ENCODE measurements at places on chromosomes 4 and X.

DNA sequence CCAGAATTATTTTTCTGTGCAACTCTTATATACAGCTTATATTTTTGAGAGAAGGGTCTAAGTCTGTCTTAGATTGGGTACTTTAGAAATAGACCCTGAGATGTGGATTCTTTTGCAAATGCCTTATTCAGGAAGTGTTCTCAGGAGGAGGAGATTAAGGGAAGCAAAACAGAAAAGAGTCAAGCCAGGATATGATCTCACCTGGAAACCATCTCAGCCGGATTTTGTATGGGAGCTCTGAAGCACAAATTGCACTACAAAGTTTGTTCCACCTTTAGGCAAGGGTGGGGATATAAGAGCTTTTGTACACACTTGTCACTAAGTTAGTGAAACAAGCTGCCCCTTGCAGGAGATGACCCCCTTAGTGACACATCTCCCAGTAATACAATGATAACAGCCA is 121.2 kb upstream of the GRPR start:
- no peak for DNase-seq

- no peak for DNase-seq
These were observed 18.0 kb downstream of the PDHA1 start for GRCh38 chrX:19361701-19362100.

DNA sequence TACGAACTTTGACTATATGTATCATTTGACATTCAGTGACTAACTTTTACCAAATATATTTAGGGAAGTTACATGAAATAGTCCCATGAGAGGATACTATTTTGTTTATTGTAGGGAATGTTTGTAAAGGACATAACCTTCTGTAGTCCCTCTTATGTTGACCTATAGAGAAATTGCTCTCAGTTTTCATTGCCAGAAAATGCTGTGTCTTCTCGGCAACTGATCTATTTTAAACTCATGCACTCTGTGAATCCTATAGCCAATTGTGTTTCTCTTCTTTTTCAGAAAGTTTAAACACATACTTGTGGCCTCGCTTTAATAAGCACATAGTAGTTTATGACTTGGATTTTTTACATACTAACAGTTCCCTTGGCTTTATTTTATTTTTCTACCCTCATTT is 38.2 kb downstream of the DMP1 start:
- no peak for DNase-seq

DNA sequence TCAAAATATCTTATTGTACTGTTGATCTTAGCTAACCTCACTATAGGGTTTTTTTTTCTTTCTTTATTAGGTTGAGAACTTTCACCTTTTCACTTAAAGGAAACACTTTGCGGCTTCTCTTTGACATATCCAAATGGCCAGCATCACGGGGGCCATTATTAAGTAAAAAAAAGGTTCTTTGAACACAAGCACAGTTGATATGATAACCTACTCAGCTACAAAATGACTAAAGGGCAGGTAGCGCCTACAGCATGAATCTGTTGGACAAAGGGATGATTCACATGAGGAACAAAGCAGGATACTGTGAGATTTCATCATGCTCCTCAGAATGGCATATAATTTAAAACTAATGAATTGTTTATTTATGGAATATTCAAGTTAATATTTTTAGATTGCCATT is 119.6 kb downstream of the CCSER1 start:
- DNase-seq: no peak

- DNase-seq: no peak
These were observed 965.9 kb downstream of the FSTL5 start for GRCh38 chr4:161197912-161198311.

DNA sequence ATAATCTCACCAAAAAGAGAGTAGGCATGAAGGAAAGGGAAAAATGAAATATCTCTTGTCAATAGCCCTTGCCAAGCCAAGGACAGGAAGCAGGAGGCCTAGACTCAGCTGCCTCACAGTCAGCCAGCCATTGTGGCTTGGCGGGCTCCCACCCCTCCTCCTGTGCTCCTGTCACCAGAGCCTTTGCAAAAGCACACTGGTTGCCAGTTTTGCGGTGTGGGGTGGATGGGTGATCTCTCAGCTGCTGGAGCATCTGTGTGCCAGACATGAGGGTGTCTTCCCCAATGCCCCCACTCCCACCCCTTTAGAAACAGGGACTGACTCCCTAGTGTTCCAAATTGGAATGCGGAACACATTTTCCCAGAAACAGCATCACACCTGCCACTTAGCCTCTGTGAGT is 26.1 kb downstream of the ARHGEF6 start:
- DNase-seq: no peak

GRCh38 chrX:106726485-106727437 is at the start of gene RNF128:
TSS of gene RNF128 (plus strand) at chrX:106726701. CDS start at chrX:106726914, 213 bp downstream.
- no peak for DNase-seq

DNA sequence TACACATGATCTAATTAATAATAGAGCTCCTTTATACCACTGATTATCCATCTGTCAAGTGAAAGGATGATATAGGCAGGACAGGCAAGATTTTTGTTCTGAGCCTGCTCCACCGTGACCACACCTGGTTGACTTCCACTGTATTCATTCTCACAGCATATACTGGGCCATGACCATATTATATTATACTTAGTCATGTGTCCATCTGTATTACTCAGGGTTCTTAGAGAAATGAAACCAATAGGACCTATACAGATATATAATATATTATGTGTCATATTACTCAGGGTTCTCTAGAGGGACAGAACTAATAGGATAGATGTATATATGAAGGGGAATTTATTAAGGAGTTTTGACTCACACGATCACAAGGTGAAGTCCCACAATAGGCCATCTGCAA is 675.1 kb downstream of the GRXCR1 start:
- DNase-seq: no peak

DNA sequence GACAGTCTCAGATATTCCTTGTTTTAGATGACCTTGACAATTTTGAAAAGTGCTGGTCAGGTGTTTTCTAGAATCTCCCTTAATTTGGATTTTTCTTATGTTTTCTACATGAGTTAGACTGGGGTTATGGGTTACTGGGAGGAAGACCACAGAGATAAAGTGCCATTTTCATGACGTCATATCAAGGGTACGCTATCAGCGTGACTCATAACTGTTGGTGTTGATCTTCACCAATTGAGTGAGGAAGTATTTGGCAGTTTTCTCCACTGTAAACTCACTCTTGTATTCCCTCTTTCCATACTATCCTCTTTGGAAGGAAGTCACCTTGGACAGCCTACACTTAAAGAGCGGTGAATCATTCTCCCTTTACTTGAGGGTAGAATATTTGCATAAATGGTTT is 56.9 kb downstream of the MAGEC1 start:
- no peak for DNase-seq

DNA sequence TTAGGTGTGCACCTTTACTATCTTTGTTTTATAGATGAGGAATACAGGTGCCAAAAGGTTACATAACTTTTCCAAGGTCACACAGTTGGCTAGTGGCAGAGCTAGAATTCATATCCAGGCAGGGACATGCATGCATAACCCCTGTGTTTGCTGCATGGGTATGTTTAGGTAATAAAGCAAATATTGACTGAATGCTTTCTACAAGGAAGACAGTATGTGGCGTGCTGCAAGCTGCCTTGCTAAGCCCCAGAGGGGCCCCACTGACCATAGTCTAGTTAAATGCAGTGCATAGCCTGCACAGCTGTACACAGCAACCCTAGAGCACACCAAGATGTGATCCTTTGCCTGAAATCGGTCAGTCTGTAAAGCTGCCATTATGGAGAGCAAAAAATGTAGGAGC is 320.5 kb upstream of the IGFBP7 start:
- DNase-seq: no peak

- no peak for DNase-seq
These were observed 1040.9 kb downstream of the DMD start for GRCh38 chrX:32170481-32170880.

GRCh38 chrX:149568701-149569296 is 18.5 kb downstream of the MAGEA9B start:
- no peak for DNase-seq

DNA sequence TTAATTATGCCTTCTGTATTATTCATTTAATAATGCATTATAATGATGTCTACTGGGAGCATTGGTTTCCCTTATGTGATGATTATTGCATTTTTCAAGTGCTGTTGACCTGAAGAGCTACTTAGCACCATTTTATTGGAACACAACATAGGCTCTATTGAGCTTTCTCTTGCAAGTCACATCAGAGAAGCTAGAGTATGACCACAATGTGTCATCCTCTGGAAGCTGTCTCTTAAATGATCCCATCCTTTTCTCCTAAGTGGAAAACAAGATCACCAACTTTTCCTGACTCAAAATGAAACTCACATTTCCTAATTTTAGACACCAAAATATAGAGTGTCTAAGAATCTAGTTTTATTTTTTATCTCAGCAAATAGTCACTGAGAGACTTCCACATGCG is 1451.9 kb downstream of the PCDH7 start:
- no peak for DNase-seq

DNA sequence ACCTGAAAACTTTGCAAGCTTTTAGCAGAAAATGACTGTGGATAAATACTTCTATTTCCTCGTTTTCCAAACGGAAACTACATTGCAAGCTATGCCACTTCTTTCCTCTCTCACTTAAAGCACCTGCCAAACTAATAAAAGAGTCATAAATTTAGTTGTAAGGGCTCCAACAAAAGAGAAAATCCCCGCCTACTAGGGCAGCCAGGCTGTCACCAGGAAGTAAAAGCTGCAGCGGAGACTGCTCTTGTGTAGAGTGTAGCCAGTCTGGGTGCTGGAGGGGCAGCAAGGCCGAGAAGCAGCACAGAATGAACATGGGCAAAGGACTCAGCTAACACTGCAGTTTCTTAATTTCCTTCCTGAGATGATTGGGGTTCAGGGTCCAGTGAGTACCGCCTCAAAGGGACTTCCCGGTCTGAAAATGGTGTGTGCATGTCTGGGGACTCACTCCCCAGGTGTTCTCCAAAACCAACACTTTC is 89.3 kb upstream of the MAML3 start:
- no peak for DNase-seq

DNA sequence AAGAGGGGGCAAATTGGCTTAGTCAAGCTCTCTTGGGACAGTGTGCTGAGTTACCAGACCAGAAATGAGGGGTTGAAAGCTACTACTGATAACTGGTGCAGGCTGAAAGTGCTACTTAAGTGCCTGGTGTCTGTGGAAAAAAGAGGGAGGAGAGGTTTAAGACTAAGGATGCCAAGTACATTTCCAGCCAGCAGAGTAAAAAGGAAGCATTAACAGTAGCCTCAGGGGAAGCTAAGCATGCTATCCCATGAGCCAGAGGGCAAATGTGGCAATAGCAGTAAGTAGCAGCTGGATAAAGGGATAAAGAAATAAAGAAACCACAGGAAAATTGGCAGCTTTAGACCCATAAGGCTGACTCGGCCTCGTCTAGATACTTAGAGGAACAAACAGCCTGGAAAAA is 196.3 kb upstream of the MAB21L2 start:
- peak; percentile 86 for DNase-seq

GRCh38 chr4:164467493-164467892 is 286.4 kb upstream of the SMIM31 start:
- DNase-seq: no peak

- no peak for DNase-seq
These were observed 544.7 kb upstream of the NR3C2 start for GRCh38 chr4:148986951-148987350.

- DNase-seq: no peak
These were observed 77.7 kb upstream of the FAM47C start for GRCh38 chrX:36930491-36930890.

DNA sequence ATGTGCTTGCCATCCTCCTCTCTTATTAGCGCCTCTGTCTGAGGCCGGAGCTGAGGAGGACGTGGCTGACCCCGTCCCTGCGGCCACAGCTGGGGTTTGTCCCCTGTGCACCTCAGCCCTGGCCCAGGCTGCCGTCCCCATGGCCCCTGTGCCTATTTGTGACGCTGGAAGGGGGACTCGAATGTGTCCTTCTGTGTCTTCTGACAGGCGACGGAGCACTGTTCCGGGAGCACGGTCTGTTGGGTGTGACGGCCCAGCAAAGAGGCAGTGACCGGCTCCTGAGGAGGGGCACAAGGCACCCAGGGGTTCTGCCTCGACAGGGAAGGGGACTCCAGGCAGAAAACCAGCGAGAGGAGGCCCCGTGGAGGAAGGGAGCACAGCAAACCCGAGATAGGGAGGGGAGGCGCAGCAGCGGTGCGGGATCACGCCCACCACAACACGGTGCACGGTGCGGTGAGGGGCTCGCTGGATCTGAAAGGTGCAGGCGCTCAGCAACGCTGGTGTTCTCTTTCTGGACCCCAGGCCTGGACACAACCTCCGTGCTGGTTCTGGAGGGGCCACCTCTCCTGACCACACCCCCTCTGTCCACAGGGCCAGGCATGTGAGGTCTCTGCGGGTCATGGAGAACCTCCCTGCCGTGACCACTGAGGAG is 5.6 kb downstream of the SH3TC1 start:
- DNase-seq: no peak

DNA sequence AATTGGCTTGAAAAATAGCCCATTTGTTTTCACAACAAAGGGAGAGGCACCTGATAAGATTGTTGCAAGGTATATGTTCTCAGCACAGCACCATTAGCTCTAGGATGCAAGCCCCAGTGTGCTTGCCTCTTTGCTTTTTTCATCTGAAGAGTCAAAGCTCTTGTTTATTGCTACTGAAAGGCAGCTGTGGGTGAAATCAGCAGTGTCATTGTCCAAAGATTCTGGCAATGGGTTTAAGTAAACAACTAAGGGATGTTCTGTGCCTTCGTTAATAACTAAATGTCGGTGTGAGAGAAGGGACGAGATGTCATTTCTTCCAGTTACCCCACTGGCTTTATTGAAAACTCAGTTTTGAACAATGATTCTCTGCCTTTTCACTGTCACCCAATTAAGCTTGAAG is 567.7 kb downstream of the KCNIP4 start:
- no peak for DNase-seq

DNA sequence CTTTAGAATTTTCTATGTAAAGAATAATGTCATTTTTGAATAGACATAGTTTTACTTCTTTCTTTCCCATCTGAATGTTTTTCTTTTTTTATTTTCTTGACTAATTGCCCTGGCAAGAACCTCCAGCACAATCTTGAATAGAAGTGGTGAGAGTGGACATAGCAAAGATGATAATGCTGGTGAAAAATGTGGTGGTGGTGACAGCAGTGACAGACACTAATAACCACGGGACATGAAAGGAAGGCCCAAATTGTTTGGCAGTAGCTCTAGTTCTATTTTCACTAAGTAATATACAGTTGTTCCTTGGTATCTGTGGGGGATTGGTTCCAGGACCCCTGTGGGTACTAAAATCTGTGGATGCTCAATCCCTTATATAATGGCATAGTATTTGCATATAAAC is 29.6 kb downstream of the C4orf54 start:
- no peak for DNase-seq

DNA sequence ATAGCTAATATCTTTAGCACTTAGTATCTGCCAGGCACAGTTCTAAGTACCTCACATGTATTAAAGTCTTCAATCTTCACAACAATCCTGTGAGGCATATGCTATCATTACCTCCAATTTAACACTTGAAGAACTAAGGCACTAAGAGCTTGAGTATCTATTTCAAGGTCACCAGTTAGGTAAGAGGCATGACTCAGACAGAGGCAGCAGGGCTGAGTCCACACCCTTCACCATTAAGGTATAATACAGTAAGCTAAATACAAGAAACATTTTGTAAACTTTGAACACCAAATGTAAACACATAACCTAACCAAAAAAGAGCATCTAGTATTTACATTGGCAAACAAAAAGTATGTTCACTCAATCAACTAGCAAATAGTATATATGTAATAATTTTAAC is 1410.9 kb downstream of the PCDH18 start:
- DNase-seq: no peak

GRCh38 chr4:184362396-184362795 is 112.0 kb downstream of the IRF2 start:
- DNase-seq: no peak

Measured in amniotic stem cell (primary cell).